ENCODE measurements at places on chromosomes 7 and 10. TPM values are rescaled to one million over a fixed set of nuclear protein-coding genes. Genes with fewer than 3 reads are reported as not detected.

Gene COL1A2
- 1,292 TPM for total RNA-seq

Gene CLCN1
- under 0.01 TPM for total RNA-seq

Gene ACTA2
- total RNA-seq = 69.9 TPM

Gene ELN
- total RNA-seq = 4.2 TPM

Gene SKIDA1
- 2.7 TPM for total RNA-seq

Gene GDF2
- not detected for total RNA-seq

Gene ANKRD7
- 0.89 TPM for total RNA-seq

Gene MYPN
- 3.9 TPM for total RNA-seq

Gene TRPV5
- total RNA-seq = not detected

Gene CADPS2
- total RNA-seq = 5.7 TPM

Gene TAS2R4
- not detected for total RNA-seq

Gene UPK3B
- total RNA-seq = not detected

Gene SH2D4B
- total RNA-seq = not detected

Gene OGDHL
- under 0.01 TPM for total RNA-seq

Gene C7orf33
- not detected for total RNA-seq

Gene IQUB
- not detected for total RNA-seq

Gene NANOS1
- 0.17 TPM for total RNA-seq

Gene CALHM1
- total RNA-seq = not detected

Gene SND1
- total RNA-seq = 173 TPM

Gene TFPI2
- 4.6 TPM for total RNA-seq

Gene FXYD4
- total RNA-seq = not detected

Gene OTUD1
- total RNA-seq = 1.8 TPM

Gene PTF1A
- not detected for total RNA-seq

Gene CTNNA3
- total RNA-seq = not detected

Gene PLAC9
- 23.6 TPM for total RNA-seq

Gene TCAF2
- total RNA-seq = 1.5 TPM

Gene SEC24C
- total RNA-seq = 70.6 TPM

Gene RBM20
- total RNA-seq = under 0.01 TPM

Gene TLX1
- not detected for total RNA-seq

Gene CPXM2
- 0.45 TPM for total RNA-seq

Gene CASTOR2
- 11.1 TPM for total RNA-seq

Gene CALML3
- total RNA-seq = not detected

Gene FAM25C
- total RNA-seq = not detected

Gene FOXI2
- not detected for total RNA-seq

Gene RARRES2
- total RNA-seq = 11.9 TPM

Gene TRIL
- total RNA-seq = 0.84 TPM

Gene DGKI
- 1.2 TPM for total RNA-seq

Gene P4HA1
- 37.2 TPM for total RNA-seq

Gene PVRIG
- total RNA-seq = not detected

Gene FKBP6
- total RNA-seq = not detected

Gene SPOCK2
- total RNA-seq = 0.34 TPM

Gene IDI2
- not detected for total RNA-seq

Gene OR2A7
- 0.84 TPM for total RNA-seq

Gene SLC13A1
- total RNA-seq = not detected

Gene GPR141
- total RNA-seq = not detected

Gene WNT16
- total RNA-seq = 0.15 TPM
